ENCODE measurements at places on chromosomes 5 and 9.

DNA sequence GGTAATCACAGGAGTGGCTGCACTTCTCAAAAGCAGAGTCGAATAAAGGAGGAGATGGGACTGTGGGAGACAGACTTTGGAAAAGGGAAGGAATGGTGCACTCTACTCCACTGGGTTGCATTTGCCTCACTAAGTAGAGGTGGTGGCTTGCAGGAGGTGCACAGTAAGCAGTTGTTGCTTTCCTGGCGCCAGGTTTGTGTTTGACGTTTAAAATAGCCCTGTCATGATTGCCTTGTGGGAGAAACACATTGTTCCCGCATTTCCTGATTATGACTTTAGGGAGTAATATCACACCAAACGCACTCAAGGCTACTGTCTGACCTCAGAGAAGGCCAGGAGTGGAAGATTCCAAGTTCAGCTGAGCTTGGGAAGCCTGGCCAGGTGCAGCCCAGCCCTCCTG, 36.7 kb downstream of the DMRT1 start:
- DNase-seq = no peak

GRCh38 chr5:145470396-145470979, 364.7 kb downstream of the PRELID2 start:
- DNase-seq = no peak

GRCh38 chr5:127011153-127011552, 19.2 kb downstream of the MARCHF3 start:
- no peak for DNase-seq

DNA sequence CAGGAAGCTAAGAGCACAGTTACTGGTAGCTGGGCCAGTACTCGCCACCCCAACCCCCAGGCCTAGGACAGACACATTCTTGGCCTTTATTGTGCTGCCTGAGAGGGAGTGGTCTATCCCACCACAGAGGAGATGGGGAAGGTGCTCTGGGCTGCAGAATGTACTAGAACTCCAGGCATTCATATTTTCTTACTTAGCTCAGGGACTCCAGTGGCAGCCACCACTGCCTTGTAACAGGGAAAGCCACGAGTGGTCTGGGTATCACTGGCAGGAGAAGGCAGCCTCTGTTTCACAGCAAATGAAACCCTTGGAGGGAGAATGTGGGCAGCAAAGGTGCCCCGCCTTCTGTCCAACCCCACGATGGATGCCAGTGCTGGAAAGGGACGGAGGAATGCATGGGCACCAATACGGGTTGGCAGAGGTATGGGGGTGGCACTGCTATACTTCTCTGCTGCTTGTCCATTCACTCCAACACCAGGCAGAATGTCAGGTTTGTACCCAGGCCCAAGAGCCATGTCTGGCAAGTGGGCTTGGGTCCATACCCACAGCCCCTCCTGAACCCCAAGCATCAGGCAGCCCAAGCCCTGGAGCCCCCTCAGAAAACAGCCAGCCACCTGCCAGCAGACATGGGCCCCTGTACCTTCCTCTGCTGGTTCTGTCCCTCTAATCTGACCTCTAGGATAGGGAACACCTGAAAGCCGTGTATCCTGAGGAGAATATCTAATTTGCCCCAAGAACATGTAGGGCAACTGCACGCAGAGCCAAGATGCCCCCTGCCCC, 4.6 kb downstream of the SEPTIN8 start:
- no peak for DNase-seq

- DNase-seq = no peak
Observed at GRCh38 chr9:88852794-88853193, 138.5 kb upstream of the S1PR3 start.

GRCh38 chr5:67178085-67178484, 18.5 kb downstream of the CD180 start:
- DNase-seq = no peak

DNA sequence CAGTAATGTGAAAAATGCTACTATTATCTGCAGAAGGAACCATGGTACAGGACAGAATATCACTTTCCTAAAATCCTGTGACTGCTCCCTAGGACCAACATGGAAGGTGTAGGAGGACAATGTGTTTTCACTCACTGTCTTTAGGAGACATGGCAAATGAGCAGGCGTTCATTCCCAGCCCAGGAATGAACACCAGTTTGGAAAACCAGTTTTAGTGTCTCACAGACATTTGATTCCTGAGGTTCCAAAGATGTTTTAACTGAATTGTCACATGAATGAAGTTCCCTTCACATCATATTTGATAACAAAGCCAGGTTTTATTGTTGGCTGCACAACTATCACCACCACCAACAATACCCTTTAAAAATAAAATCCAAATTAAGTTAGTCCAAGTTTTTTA, 178.2 kb downstream of the ENC1 start:
- DNase-seq = no peak

DNA sequence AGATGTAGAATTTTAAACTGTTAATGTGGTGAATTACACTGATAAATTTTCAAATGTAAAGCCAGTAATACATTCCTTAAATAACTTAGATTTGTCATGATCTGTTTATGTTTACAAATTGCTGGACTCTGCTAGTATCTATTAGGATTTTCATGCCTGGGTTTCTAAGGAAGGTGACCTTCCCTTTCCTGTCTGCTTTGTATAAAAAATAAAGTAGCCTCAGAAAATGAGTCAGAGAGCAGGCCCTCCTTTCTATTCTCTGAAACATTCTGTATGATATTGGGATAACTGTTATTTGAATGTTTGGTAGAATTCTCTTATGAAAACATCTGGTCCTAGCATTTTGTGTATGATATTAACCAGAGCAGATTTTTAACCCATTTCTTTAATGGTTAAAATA, 255.3 kb downstream of the SYK start:
- no peak for DNase-seq

DNA sequence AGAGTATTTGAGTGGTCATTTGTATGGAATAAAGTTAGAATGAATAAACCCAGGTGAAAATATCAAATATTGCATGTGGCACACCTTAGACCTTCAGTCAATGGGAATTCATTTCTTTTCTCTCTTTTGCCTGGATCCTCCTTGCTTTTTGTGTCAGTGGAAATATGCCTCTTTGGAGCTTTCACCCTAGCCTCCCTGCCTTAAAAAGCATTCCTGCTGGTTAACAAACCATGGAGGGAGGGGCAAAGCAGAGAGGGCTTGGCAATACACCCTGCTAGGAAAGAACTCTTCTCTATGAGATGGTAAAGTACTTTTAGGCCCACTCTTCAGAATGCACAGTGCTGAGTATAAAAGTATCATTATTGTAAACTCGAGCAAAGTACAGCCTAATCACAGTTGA, 383.7 kb downstream of the DMAC1 start:
- DNase-seq = no peak

GRCh38 chr5:108753877-108754276, 6.2 kb downstream of the FER start:
- no peak for DNase-seq

GRCh38 chr9:123417289-123418051, 61.5 kb downstream of the CRB2 start:
- DNase-seq = no peak

DNA sequence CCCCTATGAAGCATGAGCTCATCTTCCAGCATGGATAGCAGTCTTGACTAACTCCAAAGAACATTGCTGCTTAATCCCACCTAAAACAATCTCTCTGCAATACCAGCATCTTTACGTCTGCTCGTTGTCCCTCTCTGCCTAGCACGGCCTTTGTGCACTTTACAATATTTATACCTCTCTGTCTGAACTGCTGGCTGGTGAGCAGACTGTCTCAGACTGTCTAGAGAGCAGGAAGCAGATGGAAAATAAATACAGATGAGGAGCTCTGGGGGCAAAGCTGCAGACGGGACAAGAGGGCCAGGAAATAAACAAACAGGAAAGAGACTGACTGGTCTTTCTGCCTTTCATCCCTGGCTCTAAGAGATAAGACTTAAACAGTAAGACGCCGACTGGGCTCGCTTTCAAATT, 224.8 kb downstream of the ENC1 start:
- DNase-seq = peak; percentile 22

DNA sequence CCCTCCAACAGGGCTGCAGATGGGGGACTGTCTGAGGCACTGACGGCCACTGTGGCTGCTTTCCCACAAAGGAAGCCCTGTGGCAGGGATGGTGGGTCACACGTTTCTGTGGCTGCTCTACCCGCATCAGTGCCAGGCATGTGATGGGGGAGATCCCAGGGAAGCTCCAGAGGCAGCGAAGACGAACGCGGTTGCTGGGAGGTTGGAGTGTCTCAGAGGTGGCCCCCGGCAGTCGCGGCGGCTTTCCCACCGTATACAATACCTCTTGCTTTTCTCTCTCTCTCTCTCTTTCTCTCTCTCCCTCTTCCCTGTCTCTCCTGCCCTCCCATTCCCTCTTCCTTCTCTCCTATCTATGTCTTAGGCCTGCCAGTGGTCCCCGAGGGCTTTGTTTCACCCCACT, 56.7 kb downstream of the CYFIP2 start:
- no peak for DNase-seq

- DNase-seq = no peak
Observed at GRCh38 chr5:625516-625915, 13.4 kb downstream of the CEP72 start.

DNA sequence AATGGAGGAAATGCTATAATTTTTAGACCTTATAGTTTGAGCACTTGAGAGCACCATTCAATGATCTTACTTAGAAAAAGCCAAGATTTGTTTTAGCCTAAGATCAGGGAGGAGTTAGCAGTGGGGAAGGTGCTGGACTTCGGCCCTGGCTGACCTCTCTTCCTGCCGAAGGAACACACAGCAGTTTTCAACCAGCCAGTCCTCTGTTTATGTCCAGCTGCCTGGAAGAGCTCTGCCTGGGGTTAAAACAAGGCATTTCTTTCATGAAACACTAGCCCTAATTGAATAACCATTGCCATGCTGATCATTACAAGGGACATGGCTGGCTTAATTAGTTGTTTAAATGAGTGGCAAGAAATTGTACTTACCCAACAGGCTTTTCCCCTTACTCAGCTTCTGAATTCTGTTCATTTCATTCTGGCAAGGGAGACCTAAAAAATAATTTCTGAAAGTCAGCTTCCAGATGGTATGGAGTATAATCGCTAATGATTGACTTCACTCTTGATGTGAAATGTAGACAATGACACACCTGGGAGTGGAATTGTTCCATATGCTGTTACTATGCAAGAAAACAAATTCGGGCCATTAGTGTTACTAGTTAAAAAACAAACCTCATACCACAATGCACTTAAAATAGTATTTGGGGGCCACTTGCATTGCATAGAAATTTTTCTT, 514.2 kb downstream of the SPOCK1 start:
- DNase-seq = no peak

- DNase-seq = no peak
Observed at GRCh38 chr9:88529496-88529895, 5.5 kb upstream of the NXNL2 start.

DNA sequence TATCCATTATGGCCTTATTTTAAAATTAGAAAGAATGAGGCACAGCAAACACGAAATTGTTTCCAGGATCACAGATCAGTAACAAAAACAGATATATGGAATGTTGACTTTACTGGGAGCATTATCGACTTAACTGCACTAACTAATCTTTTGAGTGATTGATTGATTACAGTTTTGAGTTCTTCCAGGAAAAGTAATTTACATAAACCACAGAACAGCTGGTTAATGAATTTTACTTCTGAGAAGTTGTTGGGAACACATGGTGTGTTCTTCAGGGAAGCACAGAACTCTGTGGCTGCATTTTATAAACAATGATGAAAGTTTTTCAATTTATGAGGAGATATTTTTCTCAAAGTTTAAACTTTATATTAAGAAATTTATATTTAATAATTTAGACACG, 802.4 kb upstream of the ACO1 start:
- no peak for DNase-seq

DNA sequence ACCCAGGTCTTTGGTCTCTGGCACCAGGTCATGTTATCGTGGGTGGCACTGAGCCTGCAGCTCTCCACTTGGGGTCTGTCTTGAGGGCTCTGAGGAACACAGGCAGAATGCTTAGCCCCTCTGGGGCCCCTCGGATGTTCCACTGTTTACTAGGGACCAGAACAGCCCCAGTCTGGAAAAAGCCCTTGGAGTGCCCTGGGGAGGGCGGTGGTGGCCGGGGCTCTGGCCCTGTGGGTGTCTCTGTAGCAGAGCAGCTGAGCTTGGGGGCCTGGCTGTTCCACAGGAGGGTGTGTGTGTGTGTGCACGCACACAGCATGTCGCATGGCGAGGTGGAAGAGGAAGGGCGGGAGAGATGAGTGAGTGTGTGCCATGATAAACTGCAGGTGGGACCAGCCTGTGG, 15.4 kb downstream of the GPRIN1 start:
- no peak for DNase-seq

GRCh38 chr5:102961671-102962070, 158.3 kb downstream of the GIN1 start:
- no peak for DNase-seq

DNA sequence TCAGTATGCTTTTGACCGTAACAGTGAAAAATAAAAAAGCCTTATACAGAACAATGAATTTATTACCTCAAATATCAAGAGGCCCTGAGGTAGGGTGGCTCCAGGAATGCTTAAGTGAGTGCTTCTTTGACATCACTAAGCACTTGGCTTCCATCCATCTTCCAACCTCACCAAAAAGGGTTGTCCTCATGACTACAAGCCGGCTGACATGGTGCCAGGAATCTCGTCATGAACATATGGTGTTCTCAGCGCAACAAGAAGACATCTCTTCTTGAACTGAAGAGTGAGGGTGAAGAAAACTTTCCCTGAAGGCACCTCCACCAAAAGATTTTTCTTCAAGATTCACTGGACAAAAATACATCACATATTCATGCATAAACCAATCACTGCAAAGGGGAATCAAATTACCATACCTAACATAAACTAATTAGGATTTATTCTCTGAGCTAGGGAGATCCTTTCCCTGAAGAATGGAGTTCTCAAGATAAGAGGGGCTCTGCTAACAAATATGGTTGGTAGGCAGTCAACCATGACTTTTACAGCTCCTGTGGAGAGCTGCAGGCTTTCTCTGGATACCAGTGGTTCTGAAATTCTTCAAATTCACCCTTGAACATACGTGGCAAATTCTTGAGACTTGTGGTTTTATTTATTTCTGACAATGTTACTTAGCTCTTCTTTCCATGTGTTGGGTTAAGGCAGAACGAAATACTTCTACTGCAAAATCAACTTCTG, 49.5 kb downstream of the AGXT2 start:
- DNase-seq = no peak

DNA sequence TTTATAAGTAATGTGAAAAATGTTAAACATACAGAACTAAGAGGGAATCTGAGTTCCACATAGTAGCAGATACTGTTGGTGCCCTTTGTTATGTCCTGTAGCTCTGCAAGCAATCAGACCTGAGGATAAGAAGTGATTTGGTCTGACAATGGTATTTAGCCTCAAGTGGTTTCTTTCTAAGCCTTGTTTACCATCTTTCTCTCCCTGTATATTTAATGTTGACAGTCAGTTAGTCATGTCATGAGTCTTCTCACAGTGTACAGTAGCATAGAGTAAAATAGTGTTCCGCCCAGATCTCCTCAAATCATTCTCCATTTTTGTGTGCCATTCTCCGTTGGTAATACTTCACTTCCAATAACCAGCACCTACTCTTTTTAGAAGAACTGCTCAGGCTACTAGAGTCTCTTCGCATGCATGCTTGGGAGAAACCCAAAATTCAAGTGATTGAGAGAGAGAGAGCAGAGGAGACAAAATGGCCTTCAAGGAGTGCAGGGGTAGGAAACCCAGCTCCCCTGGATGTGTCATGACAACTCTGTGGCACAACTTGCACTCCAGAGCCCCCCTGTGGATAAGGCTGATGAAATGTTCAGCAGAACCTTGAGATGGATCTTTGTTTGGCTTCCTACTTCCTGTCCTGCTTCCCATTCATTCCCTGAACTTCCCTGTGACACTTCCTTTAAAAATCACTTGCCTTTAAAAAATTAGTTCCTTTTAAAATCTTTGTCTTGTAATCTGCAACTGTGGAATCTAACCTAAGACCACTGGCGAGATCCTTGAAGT, 129.2 kb upstream of the FST start:
- DNase-seq = no peak

- DNase-seq = no peak
Observed at GRCh38 chr5:175305251-175305650, 138.7 kb downstream of the DRD1 start.

Measured in SHP77 (cell line).